Right ventricle myocardium superior (tissue), 1 donor: ENCODE measurements at places on chromosomes 4 and X. TPM values are rescaled to one million over a fixed set of nuclear protein-coding genes. Genes with fewer than 3 reads are reported as not detected.

- no peak for DNase-seq
Observed at GRCh38 chr4:88077911-88078524, 70.6 kb downstream of the PKD2 start.

DNA sequence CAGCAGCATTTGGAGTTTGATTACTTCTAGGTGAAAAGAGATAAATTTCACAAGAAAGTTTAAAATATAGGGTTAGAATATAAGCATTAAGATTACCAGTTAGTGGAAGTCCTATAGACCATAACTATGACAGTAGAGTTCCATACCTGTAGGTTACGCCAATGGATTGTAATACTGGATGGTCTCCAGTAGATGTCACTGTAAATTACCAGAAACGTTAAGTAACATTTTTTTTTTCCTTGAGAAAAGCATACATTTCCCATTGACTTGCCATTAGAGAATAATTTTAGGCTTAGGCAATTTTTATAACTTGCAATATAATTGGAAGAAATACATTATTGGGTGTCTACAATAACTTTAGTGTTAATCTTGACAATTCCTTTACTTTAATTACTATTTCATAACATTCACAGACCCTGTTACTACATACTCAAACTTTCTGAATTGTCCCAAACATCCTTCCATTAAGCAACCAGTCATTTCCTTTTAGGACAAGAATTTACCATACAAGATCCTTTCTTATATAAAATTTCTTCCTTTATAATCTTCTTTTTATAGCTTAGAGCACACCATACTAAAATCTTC is 304.1 kb upstream of the TECRL start:
- no peak for DNase-seq

PLP1 gene
- 10.0 TPM for total RNA-seq

FRAS1 gene
- total RNA-seq = 2.5 TPM

DNA sequence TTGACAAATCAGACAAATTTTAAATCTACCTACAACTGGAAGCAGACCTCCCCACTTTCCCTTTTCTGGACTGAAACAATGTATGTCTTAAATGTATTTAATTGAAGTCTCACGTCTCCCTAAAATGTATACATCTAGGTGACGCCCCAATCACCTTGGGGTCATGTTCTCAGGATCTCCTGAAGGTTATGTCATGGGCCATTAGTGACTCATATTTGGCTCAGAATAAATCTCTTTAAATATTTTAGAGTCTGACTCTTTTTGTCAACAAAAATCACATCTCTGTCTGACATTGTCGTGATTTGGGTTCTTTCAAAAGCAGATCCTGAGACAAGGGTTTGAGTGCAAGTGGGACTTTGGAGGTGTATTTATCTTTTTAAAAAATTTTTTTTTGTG is 26.2 kb upstream of the BOD1L1 start:
- no peak for DNase-seq

- DNase-seq = no peak
Observed at GRCh38 chr4:45036677-45037076, 310.3 kb upstream of the GNPDA2 start.

- peak; percentile 44 for DNase-seq
Observed at GRCh38 chr4:40601641-40602040, 28.0 kb downstream of the RBM47 start.
